Fibroblast of villous mesenchyme (primary cell): ENCODE measurements at places on chromosomes 6 and 20. TPM values are rescaled to one million over a fixed set of nuclear protein-coding genes. Genes with fewer than 3 reads are reported as not detected.

DNA sequence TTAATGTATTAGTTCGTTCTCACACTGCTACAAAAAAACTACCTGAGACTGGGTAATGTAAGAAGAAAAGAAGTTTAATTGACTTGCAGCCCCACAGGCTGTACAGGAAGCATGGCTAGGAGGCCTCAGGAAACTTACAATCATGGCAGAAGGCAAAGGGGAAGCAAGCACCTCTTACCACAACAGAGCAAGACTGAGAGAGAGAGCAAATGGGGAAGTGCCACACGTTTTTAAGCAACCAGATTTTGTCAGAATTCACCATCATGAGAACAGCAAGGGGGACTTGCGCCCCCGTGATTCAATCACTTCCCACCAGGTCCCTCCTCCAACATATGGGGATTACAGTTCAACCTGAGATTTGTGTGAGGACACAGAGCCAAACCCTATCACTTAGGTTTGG is 70.8 kb upstream of the SRSF6 start:
- no peak for DNase-seq

The HEY2 gene
- total RNA-seq = 0.32 TPM in 1 of 2 replicates, not detected in the other

- no peak for DNase-seq
Measured at GRCh38 chr20:11305406-11305805, 612.3 kb upstream of the BTBD3 start.

- no peak for DNase-seq
Measured at GRCh38 chr6:127404594-127405178, 54.5 kb downstream of the KIAA0408 start.

GRCh38 chr20:50272724-50273446 is 82.3 kb downstream of the CEBPB start:
- DNase-seq = no peak

The VSX1 gene
- not detected in 2 replicates for total RNA-seq

DNA sequence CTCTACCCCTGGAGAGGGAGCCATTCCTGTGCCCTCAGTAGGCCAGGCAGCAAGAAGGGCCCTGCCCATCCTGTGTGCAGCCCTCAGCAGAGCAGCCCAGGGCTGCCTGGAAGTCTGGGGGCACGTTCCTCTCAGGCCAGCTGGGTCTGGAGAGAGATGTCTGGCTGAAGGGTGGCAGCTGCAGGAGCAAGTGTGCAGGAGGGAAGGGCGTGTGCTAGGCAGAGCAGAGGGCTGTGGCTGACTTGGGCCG is 62.7 kb downstream of the NOL4L start:
- DNase-seq = no peak

DNA sequence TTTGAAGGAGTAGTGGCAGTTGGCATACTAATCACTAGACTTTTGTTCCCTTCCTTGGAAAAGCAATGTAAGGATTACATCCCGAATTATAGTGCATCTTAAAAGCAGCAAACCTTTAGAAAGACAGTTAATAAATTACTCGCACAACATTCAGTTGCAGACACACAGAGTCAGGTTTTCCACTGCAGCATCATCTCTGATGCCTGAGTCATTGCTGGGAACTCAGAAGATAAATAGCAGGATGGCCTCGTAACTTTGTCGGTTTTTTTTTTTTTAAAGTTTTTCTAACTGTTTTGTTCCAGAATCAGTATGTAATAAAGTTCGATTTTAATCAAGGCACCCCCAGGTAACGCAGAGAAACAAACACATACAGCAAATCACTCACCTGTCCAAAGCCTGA is 34.3 kb downstream of the GJA10 start:
- DNase-seq = no peak
